Stimulated activated CD4-positive, alpha-beta T cell treated with anti-CD3 and anti-CD28 coated beads, Interleukin-15, amount 100 ng/mL, for 1 hour (primary cell): ENCODE measurements at places on chromosomes 4 and X.

GRCh38 chr4:183211533-183211932, 108.5 kb downstream of the CLDN22 start:
- no peak for DNase-seq

DNA sequence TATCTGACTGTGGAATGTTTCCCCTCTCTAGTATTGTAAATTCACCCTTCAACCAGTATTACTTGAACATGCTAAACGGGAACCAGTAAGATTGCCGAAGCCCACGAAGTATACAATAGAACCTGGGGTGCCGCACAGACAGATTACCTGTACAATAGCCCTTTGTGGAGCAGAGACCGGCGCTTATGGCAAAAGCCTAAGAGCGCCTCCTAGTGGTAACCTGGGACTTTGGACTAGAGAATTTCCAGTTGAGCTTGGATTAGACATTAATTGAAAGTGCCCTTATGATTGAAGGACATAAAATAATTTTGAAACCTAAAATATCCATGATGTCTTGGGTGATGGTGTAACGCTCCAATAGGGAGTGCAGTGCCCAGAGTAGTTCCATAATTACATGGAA, 14.1 kb downstream of the ZNF157 start:
- peak; percentile 32 for DNase-seq

- no peak for DNase-seq
These were observed 20.9 kb downstream of the CLRN2 start for GRCh38 chr4:17535906-17536305.

DNA sequence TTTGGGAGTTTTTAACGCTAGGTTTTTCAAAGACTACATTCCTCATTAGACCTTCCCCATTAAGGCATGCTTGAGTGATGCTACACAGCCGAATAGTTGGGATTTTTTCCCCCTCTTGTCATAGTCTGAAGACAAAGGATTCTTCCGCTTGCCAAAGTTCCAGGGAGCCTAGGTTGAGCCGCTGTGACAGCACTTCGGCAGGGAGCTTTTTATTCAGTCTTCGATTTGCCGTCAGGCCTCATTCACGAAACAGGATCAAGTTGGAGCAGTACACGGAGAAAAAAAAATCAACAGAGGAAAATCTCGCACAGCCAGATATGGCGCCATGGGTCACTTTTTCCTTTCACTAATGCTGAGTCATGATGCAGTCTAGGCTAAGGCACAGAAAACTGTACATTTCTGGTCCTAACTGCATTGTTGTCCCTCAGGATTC, 24.3 kb downstream of the SHROOM3 start:
- DNase-seq: no peak

DNA sequence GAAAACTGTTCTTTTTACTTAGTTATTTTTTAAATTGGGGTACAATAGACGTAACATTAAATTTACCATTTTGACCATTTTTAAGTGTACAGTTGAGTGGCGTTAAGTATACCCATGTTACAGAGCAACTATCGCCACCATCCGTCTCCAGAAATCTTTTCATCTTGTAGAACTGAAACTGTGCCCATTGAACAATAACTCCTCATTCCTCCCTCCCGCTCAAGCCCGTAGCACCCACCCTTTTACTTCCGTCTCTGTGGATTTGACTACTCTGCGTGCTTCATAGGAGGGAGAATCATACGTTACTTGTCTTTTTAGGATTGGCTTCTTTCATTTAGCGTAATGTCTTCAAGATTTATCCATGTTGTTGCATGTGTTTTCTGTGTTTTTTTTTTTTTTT, 55.3 kb downstream of the TMEM131L start:
- no peak for DNase-seq
